Lung (tissue), 17 donors: ENCODE measurements at places on chromosomes 7 and 10.

DNA sequence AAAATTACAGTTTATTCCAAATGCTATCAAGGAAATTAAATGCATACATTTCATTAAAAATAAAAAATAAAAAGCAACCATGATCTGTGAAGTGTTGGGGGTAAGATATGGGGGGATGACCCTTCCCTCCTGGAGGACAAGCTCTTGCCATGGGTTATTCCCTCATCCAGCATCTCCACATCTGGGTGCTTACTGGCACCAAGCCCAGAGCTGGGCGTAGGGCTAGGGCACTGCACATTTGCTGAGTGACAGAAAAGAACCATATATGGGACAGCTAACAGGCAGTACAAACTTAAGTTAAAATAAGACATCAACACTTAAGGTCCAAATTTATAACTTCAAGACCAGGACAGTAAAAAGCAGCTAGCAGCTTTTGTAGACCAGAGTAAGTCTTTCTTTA lies 10.2 kb downstream of the CCDC6 start:
- DNase-seq, result no peak

DNA sequence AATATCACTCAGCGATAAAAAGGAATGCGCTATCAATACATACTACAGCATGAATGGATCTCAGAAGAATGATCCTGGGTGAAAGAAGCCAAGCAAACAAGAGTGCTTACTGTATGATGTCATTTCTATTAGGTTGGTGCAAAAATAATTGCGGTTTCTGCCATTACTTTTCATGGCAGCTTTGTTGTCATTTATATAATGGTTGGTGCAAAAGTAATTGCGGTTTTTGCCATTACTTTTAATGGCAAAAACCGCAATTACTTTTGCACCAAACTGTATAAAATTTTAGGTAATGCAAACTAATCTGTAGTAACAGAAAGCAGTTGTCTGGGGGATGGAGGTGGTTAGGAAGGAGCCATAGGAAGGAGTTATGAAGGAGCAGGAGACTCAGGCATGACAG lies 318.3 kb upstream of the ZMIZ1 start:
- DNase-seq, result no peak

- no peak for DNase-seq
Measured at GRCh38 chr7:121500360-121501058, 104.4 kb upstream of the FAM3C start.

- DNase-seq, result no peak
Measured at GRCh38 chr7:46468753-46469356, 547.8 kb upstream of the IGFBP3 start.

DNA sequence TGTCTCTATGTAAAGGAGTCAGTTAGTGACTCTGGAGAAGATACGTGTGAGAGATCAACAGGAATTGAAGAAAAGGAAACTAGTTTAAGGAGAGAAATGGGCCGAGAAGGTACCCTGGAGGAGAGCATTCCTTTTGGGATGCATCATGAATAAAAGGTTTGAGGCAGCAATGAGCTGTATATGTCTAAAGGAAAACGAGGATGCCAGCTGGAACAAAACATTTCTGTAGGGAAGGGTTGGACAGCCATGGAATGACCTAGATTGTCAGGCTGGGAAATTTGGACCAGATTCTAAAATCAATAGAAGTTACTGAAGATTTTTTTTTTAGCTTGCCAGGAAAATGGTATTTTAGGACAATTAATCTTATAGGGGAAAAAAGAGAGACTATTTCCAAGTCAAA lies 17.2 kb upstream of the MPP7 start:
- DNase-seq, result no peak
